Kidney capillary endothelial cell (primary cell): ENCODE measurements at places on chromosomes 5 and 9.
A peak's percentile ranks its signal among the peaks of the same experiment; 100 is the strongest.

DNA sequence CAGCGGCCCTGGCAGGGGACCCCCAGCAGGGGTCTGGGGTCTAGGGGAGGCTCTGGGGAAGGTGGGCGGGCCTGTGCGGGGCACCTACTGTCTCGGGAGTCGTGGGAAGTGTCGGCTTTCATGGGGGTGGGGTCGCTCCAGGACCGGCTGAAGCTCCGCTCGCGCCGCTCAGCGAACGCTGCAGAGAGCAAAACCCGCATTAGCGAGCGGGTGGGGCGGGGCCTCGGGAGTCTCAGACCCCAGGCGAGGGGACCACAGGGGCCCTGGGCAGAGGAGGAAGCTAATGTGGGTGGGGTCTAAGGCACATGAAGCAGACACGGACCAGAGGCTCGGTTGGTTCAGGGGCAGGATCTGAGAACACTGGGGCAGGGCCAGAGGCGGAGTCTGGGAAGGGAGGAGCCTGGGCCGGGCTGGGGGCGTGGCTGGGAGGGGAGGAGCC is 5.5 kb downstream of the NSMF start:
- DNase-seq: peak; percentile 48

DNA sequence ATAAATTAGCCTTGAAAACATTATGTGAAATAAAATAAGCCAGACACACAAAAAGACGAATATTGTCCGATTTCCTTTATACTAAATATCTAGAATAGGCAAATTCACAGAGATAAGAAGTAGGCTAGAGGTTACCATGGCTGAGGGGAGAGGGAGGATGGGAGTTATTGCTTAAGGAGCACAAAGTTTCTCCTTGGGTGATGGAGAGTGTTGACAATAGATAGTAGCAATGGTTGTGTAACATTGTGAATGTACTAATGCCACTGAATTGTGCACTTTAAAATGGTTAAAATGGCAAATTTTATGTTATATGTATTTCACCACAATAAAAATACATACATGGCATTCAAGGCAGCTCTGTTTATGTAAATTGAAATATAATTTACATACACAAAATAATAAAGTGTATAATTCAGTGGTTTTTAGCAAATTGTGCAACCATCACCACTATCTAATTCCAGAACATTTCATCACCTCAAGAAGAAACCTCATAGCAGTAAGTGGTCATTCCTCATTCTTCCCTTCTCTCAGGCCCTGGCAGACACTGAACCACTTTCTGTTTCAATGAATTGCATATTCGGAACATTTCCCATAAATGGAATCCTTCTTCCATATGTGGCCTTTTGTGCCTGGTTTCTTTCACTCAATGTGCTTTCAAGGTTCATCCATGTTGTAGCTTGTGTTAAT is 59.2 kb downstream of the NDST1 start:
- no peak for DNase-seq

GRCh38 chr5:33439905-33440481 is 772 bp upstream of the TARS1 start:
- peak; percentile 44 for DNase-seq

- DNase-seq: no peak
Measured at GRCh38 chr5:145536133-145536532, 299.0 kb downstream of the PRELID2 start.

DNA sequence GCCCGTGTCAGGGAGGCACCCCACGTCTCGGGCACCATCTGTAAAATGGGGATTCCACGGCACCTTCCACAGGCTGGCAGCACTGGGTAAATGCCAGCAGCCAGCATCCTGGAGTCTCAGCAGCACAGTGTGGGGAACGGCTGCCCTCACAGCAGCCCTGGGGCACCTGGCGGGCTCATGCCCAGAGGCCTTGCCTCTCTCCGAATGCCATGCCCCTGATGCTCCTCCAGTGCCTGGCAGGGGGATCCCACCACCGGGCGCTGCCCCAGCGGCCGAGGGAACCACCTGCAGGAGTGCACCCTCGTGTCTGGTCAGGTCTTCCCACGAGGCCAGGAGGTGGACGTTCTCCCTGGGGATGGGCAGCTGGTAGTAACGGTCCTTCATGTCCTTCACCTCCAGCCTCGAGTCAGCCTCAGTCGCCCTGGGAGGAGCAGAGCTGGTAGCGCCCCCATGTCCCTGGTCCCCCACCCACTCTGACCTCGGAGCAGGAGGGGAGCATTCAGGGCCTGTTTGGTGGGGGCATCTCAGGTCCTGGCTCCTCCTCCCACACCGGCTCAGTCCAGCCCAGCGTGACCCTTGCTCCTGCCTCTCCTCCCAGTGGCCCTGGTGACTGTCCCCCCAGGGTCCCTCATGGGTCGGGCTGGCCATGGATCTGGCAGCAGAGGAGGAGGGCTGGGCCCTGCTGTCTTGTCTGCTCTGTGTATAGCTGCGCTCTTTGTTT is 49.9 kb upstream of the NRARP start:
- no peak for DNase-seq

- DNase-seq: no peak
Measured at GRCh38 chr5:1545126-1545804, 21.5 kb upstream of the LPCAT1 start.

DNA sequence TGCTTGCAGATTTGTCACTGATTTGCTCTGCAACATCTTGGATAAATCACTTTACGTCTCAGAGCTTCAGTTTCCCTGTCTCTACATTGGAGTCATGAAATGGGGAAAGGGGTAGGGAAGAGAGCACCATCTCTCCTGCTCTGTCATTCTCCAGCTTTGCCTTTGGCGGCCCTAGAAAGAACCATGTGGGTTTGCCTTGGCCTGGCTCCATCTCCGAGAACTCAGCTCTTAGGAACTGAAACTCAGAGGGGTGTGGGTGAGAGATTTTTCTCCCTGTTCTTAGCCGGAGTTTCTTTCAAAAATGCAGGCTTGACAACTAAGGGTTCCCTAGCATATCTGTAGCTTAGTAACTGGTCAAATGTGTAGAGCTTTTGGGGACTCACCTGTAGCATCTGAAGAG is 123.5 kb downstream of the SMARCA2 start:
- DNase-seq: no peak

GRCh38 chr9:98877311-98877710 is 66.4 kb upstream of the COL15A1 start:
- DNase-seq: no peak

DNA sequence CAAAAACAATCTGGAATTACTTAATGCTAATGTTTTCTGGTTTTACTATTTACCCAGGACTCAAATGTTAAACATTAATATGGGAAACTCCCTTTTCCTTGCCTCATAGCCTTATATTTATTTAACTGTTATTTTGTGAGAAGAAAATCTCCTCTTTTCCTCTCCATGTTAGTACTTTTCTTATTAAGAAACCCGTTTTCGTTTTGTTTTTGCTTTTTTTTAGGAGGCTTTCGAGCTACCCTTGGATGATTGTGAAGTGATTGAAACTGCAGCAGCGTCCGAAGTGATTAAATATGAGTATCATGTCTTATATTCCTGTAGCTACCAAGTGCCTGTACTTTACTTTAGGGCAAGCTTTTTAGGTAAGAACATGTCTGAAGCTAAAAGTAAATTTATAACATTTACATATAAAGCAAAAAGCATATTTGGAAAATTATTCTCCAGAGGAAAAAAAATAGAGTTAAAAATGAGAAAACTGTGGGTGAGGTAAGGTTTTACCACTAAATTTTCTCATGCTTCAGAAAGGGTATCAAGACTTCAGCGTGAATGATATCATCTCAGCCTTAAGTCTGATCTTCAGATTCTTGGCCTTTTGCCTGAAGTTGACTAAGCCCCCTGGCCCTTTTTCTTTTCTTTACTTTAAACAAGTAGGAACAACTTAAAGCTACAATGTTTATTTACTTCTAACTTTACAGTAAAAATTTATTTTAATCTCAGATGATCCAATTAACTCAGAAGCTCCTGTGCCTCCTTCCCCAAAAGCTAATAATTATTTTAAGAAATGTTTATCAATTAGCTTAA is 113.8 kb downstream of the RPS23 start:
- peak; percentile 84 for DNase-seq

DNA sequence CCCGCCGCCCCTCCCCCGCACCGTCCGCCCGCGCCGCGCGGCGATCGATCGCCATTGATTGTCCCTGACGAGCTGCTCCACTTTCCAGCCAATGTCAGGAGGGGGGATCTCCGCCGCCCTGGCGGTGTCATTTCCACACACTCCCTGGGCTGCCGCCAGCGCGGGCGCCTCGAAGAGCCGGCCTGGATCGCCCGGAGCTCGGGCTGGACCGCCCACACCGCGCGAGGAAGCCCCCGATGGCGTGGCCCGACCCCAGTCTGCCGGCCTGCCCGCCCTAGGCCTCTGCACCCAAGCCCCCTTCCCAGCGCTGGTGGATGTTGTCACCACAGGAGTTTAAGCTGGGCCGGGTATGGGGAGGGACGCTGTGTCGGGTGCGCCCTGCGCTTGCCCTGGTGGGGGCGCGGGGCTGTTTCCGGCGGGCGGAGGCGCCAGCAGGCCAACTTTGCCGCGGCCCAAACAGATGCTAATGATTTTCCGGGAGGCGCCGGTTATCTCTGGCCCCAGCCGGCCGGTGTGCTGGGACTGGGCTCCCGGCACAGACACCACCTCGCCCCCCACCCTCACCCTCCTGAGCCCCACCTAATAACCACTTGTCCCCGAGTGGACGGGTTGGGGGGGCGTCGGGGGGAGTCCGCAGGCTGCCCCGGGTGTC is 10.6 kb upstream of the CXXC5 start:
- no peak for DNase-seq

GRCh38 chr5:80227979-80228596 is 27.8 kb downstream of the SERINC5 start:
- no peak for DNase-seq

DNA sequence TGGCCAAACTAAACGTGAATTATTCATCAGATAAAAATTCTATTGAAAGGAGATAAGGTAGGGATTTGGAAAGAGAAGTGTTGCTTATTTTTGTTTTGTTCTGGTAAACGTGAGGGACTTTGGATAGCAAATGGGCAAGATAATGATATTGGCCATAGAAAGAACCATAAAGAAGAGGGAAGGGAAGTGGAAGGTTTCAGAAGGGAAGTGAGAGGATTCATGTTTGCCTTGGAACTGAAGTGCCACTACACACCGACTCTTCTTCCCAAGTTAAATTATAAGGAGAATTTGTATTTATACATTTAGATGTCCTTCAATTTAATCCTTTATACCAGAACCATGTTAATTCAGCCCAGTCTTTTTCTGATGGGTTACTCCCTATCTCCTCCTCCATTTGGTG is 42.1 kb upstream of the TAF11L2 start:
- DNase-seq: no peak

DNA sequence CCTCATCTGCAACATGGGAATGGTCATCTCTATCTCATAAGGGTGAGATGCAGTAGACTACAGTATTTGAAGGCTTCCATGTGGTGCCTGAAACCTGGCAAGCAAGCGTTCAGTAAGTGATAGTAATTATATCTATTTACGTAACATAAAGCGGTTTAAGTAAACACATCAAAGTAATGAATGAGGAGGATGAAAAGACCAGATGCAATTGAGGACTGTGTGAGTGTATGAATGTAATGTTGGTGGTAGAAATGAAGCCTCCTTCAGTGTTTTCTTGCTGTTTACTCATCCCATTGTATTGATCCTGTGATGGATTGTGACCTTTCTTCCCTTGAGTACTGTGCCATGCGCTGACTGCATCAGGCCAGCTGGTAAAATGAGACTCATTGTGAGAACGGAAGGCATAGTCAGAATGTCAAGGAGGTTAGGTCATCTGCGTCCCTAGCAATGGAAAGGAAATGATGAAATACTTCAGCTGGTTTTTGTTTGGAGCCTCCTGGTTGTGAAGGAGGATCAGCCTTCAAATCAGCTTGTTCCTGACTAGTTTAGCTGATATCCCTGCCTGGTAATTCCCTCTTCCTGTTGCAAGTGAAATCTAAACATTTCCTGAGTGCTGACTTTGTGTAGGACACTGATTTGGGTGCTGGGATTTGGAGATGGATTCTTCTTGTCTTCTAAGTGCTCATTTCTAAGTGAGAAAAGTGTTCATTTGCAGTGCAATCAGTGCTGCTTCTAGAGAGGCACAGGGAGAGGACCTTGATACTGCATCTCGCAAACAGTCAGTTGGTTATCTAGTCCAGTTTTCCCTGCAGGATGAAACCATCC is 35.6 kb downstream of the TNFSF8 start:
- DNase-seq: peak; percentile 99

GRCh38 chr5:150519978-150520377 is 12.0 kb downstream of the NDST1 start:
- no peak for DNase-seq

GRCh38 chr9:99181206-99181605 is 40.5 kb downstream of the ALG2 start:
- no peak for DNase-seq

- DNase-seq: peak; percentile 84
Measured at GRCh38 chr9:89477811-89478630, 19.9 kb downstream of the SEMA4D start.

GRCh38 chr5:136052692-136053335 is 24.0 kb downstream of the TGFBI start:
- DNase-seq: no peak

DNA sequence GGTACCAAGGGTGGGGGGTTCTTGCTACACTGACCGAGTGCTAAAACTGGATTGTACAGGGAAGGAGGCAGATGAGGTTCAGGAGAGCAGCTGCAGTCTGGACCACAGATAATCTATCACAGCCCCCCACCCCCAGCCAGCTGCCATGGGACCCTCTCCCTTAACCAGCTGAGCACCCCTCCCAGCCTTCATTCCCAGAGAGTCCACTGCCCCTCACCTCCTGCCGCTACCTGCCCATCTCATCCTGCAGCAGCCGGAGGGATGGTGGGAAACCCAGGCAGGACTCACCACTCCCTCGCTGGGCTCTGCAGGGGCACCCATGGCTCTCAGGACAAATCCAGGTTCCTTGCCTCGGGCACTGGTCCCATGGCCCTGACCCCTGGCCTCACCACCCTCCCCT is 66.7 kb downstream of the MRPL36 start:
- no peak for DNase-seq

DNA sequence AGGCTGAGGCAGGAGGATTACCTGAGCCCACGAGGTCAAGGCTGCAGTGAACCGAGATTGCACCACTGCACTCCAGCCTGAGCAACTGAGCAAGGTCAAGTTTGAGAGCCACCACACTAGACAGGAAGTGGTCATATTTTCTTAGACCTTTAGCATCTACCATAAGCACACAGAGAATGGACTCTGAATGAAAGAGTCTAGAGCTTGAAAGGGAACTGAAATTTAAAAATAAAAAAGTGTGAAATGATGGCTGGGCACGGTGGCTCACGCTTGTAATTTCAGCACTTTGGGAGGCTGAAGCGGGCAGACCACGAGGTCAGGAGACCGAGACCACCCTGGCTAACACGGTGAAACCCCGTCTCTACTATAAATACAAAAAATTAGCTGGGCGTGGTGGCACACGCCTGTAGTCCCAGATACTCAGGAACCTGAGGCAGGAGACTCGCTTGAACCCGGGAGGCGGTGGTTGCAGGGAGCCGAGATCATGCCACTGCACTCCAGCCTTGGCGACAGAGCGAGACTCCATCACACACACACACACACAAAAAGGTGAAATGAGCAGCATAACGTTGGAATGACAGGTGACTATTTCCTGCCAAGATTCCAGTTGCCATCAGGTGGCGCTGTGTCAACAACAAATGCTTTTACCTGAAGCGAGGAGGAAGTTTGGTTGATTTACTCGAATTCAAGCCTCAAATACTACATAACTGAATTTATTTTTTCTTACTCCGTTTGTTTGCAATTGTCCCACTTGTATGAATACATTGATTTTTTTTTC is 21.3 kb upstream of the AK3 start:
- no peak for DNase-seq
